ENCODE measurements at places on chromosomes 6 and 20.
A peak's percentile ranks its signal among the peaks of the same experiment; 100 is the strongest.

DNA sequence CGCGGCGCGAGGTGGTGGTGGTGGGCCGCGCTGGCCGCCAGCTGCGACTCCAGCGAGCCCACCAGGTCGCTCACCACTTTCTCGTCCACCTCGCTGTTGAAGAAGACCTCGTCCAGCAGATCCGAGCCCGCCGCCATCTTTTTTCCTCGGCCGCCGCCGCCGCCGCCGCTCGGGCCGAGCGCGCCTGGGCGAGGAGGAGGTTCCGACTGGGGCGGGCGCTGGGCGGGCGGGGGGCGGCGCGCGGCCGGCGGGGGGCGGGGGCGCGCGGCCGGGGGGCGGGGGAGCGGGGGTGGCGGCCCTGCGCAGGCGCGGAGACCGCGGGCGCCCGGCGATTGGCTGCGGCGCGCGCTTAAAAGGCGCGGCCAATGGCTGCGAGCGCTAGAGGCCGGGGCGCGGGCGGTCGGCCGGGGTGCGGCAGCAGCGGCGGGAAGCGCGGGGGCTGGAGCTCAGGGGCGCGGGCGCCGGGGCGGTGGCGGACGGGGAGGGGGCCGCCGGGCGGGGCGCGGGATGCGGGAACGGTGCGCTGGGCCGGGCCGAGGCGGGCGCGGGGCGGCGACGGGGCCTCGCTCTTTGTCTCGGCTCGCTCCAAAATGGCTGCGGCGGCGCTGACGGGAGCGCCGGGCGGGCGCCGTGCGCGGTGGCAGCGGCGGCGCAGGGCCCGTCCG is at the start of gene TAF4:
TAF4 (minus strand) TSS at position 208 of the 665 bp plus-strand sequence; CDS start at position 137, 71 bp downstream.
- DNase-seq, result peak; percentile 78

- DNase-seq, result no peak
Measured at GRCh38 chr6:34485321-34486060, 19.6 kb downstream of the PACSIN1 start.

DNA sequence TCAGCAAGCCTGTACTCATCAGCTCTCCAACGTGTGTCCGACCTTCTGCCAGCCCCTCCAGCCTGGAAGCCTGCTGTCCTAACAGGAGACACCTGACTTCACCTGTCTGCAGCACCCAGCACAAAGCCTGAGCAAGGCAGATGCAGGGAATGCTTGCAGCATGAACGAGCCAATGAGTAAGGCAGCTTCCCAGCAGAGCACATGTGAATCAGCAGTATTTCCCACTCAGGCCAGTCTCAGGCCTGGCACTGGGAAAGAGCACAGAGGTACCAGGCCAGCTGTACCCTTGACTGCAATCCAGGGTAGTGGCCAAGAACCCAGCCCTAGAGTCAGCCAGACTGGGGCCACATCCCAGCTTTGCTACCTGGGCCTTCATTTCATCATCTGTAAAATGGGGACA is 120.8 kb downstream of the MAFB start:
- DNase-seq, result no peak

DNA sequence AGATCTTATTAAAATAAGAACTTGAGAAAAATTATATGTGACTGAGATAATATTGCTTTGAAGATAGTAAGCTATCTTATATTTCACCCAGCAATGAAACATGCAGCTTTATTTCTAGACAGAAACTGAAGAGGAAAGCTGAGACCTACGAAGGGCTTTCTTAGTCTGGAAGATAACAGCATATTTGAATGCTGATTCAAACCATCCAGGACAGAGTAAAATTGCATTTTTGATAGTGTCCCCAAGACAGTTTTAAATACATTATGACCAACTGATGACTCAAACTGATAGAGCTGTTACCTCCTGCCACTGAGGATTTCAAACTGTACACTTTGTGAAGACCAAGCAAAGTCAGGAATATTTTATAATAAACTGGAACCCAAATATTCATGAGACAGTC is 409.6 kb downstream of the GRIK2 start:
- no peak for DNase-seq
